ENCODE measurements at places on chromosomes 1 and 21.

DNA sequence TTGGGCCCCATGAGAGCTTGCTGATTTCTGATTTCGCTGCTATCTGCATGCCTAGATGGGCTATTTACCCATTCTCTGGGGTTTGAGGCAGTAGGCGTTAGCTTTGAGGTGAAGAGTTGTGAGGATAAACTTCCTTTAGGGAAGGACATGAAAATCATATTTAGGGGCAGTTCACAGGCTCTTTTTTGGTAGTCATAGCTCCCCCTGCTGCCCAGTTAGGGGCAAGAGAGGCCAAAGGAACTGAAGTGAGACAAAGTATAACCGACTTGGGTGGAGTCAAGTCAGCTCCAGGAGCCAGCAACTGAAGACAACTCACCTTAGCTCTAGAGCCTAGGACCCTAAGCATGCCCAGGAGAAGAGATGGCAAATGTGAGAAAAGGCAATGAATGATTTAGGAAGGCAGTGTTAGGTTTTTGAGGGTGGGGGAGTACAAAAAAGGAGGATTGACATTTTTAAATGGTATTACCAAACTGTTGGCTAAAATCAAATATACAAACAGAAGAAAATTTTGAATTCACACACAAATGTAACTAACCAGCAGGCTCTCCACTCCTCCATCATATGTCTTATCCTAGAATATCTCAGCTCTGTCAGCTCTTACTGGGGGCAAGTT lies 625.2 kb downstream of the LMO4 start:
- peak; percentile 64 for DNase-seq

GRCh38 chr1:115805597-115805996 lies 35.3 kb downstream of the NHLH2 start:
- no peak for DNase-seq

- DNase-seq: no peak
These were observed 91.6 kb upstream of the BCAR3 start for GRCh38 chr1:93773049-93773838.

DNA sequence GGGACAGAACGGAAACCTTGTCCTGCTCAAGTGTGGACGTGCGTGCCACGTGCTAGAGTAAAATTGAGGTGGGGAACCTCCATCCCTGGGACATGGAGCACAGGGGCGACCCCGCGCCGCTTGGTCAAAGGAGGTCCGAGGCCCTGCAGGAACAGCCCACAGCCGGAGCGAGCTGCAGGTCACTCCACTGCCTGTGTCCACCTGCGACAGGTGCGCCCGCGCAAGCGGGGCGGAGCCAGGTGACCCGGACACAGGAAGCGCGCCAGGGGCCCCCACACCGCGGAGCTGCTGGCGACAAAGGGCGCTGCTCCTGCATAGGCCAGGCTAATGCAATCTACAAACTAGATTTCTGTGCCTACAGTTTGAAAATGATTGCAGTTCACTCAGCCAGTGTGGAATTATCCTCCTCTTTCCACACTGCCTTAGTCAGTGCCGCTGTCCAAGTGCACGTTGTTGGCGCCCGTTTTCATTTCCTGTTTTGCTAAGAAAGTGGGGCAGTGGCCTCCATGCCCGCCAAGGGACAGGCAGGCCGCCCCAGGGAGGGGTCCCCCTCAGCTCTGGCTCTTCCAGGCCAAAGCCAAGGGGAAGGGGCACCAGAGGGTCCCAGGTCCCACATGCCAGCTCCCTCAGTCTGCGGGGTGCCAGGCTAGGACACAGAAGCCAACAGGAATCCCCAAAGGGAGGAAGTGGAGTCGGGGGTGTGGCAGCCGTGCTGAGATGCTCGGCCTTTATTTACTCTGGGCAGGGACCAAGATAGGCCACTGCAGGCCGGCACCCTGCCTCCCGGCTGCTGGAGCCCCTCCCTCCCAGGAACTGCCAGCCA lies 4.3 kb upstream of the NADK start:
- no peak for DNase-seq

All from CD4-positive, alpha-beta T cell treated with Interleukin-4 for 1 hour (primary cell).